RKO (cell line): ENCODE measurements at places on chromosomes 11 and 22.

DNA sequence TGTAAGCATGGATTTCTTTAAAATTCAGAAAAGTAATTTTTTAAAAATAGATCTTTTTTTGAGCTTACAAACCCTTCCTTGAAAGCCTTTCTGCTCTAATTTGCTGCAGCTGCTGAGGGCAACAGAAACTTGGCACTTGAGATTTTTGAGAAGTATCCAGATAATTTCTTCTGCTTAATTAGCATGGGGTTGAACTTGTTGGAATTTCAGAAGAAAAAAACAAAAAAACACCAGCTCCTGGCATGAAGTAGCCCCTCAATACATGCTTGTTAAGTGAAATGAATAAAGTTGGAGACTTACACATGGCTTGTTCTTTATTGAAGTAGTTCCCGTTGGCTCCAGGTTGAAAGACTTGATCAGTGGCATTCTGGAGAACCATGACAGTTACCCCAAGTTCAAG lies 331.4 kb upstream of the RAG2 start:
- no peak for DNase-seq

GRCh38 chr11:16603245-16603644 lies 135.2 kb upstream of the C11orf58 start:
- no peak for DNase-seq

DNA sequence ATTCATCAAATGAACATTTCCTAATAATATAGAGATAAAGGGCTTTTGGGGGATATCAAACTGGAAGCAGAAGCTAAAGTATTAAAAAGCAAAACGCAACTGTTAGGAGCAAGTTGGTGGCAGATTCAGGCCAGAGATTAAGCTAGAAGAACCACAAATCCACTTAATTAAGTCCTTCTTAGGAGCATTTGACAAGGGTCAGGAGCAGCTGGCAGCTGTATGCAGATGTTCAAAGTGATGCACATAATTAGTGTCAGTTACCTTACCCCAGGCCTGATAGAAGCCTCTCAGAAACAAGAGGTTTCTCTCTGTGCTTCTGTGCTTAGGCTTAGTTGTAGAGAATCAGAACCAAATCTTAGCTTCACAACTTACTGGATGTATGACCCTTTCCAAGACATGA lies 546.5 kb upstream of the ANO5 start:
- no peak for DNase-seq

GRCh38 chr11:86990515-86990914 lies 35.3 kb upstream of the FZD4 start:
- peak; percentile 29 for DNase-seq

- DNase-seq = no peak
These were observed 26.6 kb upstream of the NXPE4 start for GRCh38 chr11:114621950-114622809.

DNA sequence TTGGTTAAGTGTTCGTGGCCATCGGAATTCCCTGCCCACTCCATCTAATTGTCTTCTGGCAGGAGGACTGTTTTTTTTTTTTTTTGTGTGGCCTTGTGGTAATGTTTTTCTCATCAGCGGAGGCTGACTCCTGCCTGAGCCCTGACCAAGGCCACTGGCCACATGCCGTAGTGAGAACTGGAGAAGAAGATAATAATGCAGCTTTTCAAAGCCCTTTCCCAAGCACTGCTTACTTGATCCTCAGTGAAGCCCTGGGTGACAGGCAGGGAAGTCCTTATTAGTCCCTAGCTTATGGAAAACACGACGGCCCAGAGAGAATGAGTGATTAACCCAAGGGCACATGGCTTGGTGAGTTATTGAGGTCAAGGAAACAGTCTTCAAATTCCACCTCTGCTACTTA lies 71.2 kb downstream of the ADM start:
- DNase-seq = no peak

- DNase-seq = no peak
These were observed 726.7 kb downstream of the METTL15 start for GRCh38 chr11:28834877-28835276.

DNA sequence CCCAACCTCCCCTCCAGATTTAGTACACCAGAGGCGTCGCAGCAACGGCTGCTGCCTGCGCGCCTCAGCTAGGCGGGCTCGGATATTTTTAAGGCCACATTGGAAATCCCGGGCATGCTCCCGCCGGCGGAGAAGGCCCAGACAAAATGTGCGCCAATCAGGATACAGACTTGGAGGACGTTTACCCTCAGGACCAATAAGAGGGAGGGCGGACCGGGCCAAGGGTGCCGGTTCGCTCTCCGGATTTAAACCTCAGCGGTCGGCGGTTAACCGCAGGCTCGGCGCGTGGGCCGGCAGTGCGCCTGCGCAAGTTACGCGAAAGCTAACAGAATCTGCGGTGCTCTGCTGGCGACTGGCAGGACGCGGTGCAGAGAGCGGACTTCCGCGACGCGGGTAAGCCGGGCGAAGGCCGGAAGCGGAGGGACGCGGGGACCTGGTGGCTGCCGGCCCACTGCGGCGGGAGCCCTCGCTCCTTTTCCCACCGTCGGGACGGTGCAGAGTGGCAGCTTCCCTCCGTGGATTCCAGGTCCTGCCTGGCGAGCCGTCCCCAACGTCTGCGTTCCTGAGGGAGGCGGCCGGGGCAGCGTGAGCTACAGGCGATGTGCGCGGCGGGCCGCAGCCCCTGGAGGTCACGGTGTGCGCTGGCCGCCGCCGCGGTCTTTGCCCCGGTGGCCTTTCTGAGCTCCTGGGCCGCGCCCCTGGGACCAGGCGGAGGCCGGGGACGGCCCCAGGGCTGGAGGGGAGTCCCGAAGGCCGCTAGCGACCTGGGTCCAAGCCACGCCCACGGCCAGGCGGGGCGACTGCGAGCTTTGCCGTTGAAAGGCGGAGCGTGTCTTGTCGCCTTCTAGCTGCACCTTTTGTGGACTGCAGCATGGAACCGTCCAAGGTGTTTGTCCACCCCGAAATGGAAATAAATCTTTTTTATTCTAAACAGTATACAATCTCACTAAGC lies at the start of gene HYLS1:
HYLS1 (plus strand) TSS at position 296 of the 952 bp plus-strand sequence. CDS start 11,701 bp downstream, outside the sequence.
- peak; percentile 86 for DNase-seq

GRCh38 chr11:121917482-121917881 lies 198.5 kb downstream of the BLID start:
- DNase-seq = no peak

GRCh38 chr11:77842441-77843121 lies 21.6 kb downstream of the AAMDC start:
- DNase-seq = peak; percentile 22

DNA sequence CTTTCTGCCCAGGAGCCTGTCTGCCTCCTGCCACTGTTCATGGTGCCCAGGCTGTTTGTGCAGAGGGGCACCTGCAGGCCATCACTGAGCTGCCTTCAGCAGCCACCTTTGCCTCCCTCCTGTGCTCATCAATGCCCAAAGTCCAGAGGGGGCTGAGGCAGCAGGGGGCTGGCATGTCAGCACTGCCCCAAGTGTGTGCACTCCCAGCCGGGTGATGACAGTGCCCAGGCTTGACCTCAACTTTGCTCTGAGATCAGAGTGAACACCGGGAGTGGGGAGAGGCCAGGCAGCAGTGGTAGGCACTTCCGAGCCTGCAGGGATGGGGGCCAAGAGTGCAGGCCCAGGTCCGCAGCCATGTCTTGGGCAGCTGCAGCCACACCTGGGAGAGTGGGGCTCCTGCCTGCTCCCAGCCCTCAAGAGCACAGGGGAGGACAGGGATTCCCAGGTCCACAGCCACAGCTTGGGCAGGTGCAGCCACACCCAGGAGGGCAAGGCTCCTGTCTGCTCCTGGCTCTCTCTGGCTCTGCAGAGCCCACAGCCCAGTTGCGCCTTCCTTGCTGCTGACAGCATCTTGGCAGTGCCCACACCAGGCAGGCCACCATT lies 15.2 kb downstream of the SAA4 start:
- no peak for DNase-seq

DNA sequence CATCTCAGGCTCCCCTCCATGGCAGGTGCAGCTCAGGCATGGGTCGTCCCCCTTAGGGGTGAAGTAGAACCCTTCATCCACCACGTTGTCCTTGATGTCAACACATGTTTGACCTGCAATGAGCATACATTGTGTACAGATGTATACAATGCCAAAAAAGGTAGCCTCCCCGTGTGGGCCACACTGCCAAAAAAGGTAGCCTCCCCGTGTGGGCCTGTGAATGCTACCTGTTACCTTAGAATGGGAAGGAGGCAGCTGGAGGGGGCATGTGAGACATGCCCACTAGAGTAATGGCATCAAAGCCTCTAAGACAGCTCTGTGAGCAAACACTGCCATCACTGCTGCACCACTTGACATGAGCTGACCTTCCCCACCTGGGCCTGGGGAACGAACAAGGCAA lies 73.7 kb downstream of the DGCR2 start:
- DNase-seq = no peak

- DNase-seq = peak; percentile 39
These were observed 57.4 kb upstream of the ARHGAP42 start for GRCh38 chr11:100629671-100630070.

- no peak for DNase-seq
These were observed 4.1 kb downstream of the SLC36A4 start for GRCh38 chr11:93193731-93194130.

DNA sequence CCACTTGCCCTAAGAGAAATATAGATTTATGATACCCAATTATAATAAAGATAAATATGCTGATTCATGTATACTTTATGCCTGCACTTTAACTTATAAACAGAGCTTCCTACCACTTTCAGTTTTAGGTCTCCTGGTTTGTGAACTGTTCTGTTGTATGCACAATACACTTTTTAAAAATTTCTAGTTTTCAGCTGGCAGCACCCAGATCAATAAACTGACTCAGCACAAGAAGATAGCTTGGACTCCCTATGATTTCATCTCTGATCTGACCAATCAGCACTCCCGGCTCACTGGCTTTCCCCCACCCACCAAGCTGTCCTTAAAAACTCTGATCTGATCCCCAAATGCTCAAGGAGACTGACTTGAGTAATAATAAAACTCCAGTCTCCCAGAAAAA lies 33.5 kb upstream of the FAM181B start:
- DNase-seq = no peak

DNA sequence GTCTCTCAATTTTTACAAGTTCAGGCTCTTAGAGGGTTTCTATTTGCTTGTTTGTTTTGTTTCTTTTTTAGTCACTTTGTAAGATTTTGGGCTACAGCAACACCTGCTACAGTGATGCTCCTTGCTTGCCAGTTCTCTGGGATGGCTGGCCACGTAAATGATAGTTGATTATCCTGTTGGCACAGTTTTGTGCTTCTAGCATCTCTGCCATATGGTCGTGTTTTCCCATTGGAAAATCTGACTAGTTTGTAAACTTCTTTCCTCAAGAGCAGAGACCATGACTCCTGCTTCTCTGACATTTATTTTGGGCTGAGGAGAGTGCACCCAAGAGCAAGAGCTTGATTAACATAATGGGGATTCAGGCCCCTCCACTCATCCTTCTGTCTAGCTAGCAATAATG lies 1621.6 kb upstream of the RAG2 start:
- DNase-seq = no peak

- no peak for DNase-seq
These were observed 41.4 kb downstream of the ARL14EP start for GRCh38 chr11:30364139-30364836.

DNA sequence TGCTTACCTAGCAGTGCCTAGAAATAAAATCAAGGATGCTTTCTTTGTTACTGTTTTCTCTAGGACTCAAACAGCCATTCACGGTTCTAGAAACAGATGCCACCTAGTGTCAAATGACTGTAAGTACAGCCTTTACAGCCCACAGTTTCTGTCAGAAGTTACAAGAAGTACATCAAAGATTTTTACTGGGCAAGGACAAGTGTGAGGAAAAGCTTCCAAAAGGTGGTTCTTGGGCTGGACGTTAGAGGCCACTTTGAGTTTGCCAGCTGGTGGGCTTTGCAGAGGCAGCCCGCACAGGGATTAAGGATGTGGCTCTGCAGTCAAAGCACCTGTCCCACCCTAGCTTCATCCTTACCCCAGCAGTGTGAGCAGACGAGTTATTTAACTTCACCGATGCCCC lies 6.9 kb downstream of the KMT5B start:
- peak; percentile 81 for DNase-seq

DNA sequence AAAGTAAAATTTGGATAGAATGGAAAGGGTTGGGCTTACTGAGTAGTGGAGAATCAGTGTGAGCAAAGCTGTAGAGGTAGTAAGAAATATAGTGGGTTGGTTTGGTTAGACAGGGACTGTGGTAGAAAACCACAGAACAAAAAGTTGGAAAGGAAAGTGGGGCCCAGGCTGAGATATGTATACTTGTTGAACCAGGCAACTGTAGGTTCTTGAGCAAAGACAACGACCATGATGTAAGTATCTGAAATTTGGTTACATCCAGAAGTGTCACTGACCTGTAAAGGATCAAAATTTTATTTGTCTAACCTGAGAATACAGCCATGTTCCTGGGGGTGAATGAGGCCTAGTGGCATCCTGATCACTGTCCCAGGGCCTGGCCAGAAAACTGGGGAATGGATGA lies 114.1 kb downstream of the STIM1 start:
- DNase-seq = no peak

GRCh38 chr11:20309231-20310025 lies 54.1 kb upstream of the HTATIP2 start:
- DNase-seq = no peak

- no peak for DNase-seq
These were observed 167.8 kb downstream of the C11orf91 start for GRCh38 chr11:33532720-33533385.

DNA sequence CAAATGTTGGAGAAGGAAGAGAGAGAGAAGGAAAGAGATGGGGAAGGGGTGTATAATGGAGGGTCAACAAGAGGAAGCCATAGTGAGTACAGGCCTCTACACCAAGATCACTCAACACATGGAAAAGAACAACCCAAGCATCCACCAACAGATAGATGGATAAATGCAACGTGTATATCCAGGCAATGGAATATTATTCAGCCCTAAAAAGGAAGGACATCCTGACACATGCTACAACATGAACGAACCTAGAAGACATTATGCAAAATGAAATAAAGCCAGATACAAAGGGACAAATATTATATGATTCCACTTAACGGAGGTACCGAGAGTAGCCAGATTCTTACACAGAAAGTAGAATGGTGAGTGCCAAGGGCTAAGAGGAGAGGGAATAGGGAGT lies 59.3 kb downstream of the NRXN2 start:
- DNase-seq = no peak

GRCh38 chr11:115900111-115900510 lies 395.9 kb upstream of the CADM1 start:
- no peak for DNase-seq

DNA sequence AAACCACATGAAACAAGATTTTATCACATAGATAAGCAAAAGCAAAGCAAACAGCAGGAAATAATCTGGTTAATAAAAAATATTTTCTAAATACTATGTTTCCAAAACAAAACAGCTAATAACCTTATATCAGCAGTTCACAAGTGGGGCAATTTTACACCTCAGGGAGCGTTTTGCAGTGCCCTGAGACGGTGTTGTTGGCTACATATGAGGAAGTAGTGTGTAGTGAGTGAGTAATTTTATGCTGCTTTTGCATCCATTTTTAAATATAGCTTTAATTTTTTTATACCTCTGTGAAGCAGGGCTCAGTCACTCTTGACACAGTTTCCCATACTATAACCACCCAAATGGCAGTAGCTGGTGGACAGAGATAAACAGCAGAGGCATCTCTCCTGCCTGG lies 438.5 kb upstream of the B3GAT1 start:
- no peak for DNase-seq

GRCh38 chr11:71490731-71491390 lies 36.2 kb upstream of the KRTAP5-7 start:
- DNase-seq = no peak
